GM13976 (cell line): ENCODE measurements at places on chromosomes 2 and 18.

DNA sequence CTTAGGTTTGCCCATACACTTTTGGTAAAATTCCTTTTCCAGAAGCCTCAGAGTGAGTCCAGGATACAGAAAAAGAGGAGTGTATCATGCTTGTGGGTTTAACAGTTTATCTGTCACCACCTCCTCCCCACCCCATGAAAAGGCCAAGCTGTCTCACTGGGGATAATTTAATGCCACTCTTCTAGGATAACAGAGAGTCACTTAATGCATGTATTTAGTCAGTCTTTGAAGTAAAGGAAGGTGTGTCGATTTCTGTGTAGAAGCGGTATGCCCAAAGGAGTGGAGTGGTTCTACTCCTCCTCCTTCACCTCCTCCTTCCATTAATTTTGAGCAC, 116.4 kb downstream of the QPCT start:
- no peak for DNase-seq

GRCh38 chr2:202054679-202055078, 18.4 kb upstream of the KIAA2012 start:
- no peak for DNase-seq

DNA sequence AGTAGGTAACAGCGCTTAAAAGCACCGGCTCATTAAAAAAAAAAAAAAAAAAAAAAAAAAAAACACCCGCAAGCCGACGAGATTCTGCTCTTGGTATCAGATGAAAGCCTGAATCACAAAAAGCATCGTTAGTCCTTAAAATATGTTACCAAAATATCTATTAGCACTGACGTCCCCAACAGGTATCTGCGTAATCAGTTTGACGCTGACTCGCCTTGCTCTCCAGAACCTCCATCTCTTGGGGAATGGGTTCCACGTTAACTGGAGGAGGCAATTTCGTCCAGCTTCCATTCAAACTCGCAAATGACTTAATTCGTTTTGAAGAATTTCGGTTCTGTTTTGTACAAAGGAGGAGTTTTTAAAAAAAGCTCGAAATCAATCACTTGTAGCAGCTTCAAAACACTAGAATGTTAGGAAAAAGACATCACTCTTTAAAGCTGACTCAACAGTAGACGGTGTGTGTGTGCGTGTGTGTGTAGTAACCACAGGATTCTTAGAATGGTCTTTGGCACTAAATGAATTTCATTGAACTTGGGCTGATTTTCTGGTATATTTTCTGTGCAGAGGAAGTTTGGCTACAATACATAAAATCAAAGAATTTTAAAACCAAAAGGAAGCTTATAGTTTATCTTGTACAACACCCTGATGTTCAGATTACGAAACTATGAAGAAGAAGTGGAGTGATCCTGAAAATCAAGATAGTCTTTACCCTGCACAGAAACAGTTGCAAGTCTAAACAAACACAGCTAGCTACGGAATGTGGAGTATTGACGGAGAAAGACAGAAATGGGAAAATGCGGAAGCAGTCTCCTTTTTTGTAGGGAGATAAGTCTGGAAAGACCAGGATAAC, 1.1 kb upstream of the PGAP1 start:
- DNase-seq, result peak; percentile 34

DNA sequence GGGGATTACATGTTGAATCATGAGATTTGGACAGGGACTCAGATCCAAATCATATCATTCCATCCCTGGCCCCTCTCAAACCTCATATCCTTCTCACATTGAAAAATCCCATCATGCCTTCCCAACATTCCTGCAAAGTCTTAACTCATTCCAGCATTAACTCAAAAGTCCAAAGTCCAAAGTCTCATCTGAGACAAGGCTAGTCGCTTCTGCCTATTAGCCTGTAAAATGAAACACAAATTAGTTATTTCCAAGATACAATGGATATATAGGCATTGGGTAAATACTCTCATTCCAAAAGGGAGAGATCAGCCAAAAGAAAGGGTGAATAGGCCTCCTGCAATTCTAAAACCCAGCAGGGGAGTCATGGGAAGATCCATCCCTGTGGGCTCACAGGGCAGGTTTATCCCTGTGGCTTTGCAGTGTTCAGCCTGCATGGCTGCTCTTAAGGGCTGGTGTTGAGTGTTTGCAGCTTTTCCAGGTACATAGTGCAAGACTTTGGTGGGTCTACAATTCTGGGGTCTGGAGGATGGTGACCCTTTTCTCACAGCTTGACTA, 21.2 kb upstream of the SLC14A1 start:
- no peak for DNase-seq
